ENCODE measurements at places on chromosomes 3 and 15.

DNA sequence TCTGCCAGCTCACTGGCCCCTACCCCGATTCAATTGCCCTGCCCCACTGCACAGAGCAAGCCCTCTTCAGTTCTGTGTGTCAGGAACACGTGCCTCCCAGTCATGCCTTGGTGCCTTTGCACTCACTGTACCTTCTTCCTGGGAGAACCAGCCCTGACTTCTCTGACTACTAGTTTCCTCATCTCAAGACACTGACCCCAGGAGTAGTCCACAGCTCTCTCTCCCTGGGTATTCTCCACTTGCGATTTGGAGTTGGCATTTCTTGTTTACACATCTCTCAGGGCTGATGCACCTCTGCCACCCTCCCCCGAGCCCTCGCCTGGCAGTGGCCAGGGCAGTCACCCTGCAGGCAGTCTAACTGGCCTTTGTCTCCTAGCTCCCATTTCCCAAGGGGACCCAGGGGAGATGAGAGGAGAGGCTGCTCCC lies 5.7 kb downstream of the CISH start:
- H3K4me3 ChIP-seq: peak overlapping the region; percentile 26
- H3K27ac ChIP-seq: peak overlapping the region; percentile 96

- H3K36me3 ChIP-seq: no peaks in the 10 kb centered on the region
- H3K27ac ChIP-seq: no peak overlapping the region
- H3K4me1 ChIP-seq: peaks cover 1% of the 10 kb centered on the region
- H3K4me3 ChIP-seq: no peak overlapping the region
- no peaks in the 10 kb centered on the region for H3K27me3 ChIP-seq
- DNase-seq: no peak
Measured at GRCh38 chr3:33488246-33488645, 48.0 kb upstream of the UBP1 start.

DNA sequence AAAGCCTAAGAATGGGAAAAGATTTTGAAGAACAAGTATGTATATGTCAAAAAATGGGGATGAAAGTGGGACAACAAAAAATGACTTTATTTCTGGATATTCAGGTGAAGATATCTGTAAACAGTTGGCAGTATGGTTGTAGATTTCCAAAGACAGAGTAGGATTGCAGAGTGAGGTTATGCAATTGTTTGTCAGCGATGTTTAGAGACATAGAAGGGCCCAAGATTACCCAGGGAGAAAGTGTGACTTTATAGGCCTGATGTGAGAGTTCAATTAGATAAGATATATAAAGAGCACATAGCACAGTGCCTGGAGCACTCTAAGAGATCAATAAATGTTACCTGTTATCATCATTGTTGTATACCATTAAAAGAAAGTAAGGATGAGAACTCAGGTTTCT lies 319.8 kb downstream of the DOCK3 start:
- no peak for DNase-seq
- no peaks in the 10 kb centered on the region for H3K36me3 ChIP-seq
- H3K4me3 ChIP-seq: no peak overlapping the region
- no peaks in the 10 kb centered on the region for H3K27me3 ChIP-seq
- H3K4me1 ChIP-seq: no peaks in the 10 kb centered on the region

- H3K4me3 ChIP-seq: no peak overlapping the region
- H3K36me3 ChIP-seq: no peaks in the 10 kb centered on the region
- DNase-seq: no peak
- H3K27ac ChIP-seq: no peak overlapping the region
Measured at GRCh38 chr3:159443266-159443665, 545.4 kb upstream of the IL12A start.

GRCh38 chr3:77906102-77906709 lies 866.3 kb downstream of the ROBO2 start:
- DNase-seq: no peak
- H3K27ac ChIP-seq: no peak overlapping the region
- no peaks in the 10 kb centered on the region for H3K4me1 ChIP-seq
- no peaks in the 10 kb centered on the region for H3K27me3 ChIP-seq
- H3K4me3 ChIP-seq: no peak overlapping the region
- H3K36me3 ChIP-seq: no peaks in the 10 kb centered on the region

DNA sequence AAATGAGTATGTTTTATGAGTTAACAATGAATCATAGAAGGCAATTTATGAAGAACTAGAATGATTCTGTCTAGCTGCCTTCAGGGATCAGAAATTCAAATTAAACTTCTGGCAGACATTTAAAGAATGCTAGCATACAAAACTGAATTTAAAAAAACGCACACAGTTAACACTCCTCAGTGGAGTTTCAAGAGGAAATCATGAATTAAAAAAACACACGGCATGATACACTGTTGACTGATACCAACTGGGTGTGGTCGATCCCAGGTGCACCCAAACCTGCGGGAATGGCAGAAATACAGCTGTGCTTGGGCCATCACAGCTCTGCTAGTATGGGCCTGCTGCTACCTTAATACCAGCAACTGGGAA lies 526.0 kb downstream of the FOXP1 start:
- peaks cover 8% of the 10 kb centered on the region for H3K36me3 ChIP-seq
- H3K4me3 ChIP-seq: no peak overlapping the region
- H3K4me1 ChIP-seq: peaks cover 25% of the 10 kb centered on the region
- H3K27me3 ChIP-seq: no peaks in the 10 kb centered on the region

DNA sequence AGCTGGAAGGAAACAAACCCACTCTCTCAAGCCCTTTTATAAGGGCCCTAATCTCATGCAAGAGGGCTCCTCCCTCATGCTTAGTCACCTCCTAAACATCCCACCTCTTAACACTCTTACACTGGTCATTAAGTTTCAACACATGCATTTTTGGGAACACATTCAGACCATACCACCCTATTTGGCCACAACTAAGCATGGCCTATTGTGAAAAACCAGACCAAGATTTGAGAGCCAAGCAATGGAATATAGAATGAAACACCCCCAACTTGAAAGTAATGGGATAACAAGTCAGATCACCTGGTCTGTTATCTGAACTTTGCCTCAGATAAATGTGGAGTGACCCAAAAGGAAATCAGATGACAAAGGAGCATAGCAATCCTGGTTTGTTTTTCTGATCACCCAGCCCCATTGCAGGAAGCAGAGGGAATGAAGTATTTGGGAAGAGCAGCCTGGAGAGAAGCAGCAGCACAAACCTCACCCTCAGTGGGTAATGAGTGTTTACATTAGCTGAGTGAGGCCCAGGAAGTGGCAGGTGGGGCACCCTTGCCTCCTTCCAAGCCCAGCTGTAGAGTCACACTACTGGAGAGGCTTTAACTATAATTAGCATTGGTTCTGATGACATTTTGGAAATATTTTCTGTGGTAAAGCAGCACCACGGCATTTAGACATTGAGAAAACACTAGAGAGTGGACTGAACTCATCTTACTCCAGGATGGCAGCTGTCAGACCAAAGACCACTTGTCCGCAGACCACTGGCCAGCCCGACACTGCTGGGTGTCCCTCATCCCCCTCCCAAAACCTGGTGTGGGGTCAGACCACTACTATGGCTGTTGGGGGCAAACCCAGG lies 48.8 kb upstream of the PRTG start:
- no peaks in the 10 kb centered on the region for H3K36me3 ChIP-seq
- H3K4me3 ChIP-seq: no peak overlapping the region
- DNase-seq: peak; percentile 38
- H3K4me1 ChIP-seq: peaks cover 6% of the 10 kb centered on the region
- H3K27me3 ChIP-seq: no peaks in the 10 kb centered on the region
- no peak overlapping the region for H3K27ac ChIP-seq

DNA sequence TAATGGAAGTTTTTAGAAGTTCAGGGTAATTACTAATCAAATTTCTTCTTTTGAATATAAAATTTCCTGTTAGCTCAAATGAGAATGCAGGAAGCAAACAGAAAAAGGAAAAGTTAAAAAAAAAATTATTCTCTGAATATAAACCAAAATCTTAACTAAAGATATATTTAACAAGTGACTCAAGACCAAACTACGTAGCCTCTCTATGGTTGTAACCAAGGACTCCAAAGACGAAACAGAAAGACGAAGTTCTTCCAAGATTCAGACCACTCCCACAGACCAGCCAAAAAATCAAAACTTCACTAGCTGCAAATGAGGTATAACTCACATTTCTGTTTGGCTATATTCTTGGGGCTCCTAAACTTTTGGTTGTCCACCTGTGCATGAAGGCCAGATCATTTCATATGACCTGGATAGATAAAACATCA lies 846.5 kb upstream of the ALCAM start:
- H3K4me1 ChIP-seq: no peaks in the 10 kb centered on the region
- H3K27ac ChIP-seq: no peak overlapping the region
- no peaks in the 10 kb centered on the region for H3K27me3 ChIP-seq
- no peaks in the 10 kb centered on the region for H3K36me3 ChIP-seq
- DNase-seq: no peak

GRCh38 chr3:183880121-183880520 lies 4.6 kb downstream of the PARL start:
- peaks cover 43% of the 10 kb centered on the region for H3K4me1 ChIP-seq
- no peak for DNase-seq
- H3K4me3 ChIP-seq: no peak overlapping the region
- H3K27ac ChIP-seq: no peak overlapping the region
- no peaks in the 10 kb centered on the region for H3K27me3 ChIP-seq

DNA sequence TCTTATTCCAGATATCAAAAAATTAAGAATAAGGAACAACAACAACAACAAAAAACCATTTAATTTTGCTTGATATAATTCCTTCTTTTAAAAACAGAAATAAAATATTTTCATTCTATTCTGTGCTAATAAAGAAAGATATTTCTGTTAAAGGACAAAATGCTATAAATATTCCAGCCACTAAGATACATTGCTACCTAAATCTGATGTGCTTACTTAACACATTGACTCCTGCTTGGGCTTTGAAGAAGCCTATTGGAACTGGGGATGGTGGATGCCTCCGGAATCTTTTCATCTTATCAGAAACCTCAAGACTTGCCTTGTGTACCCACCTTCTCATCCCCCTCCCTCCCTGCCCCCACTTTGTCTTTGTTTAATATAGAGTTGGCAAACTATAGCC lies 320.2 kb downstream of the MEX3B start:
- no peak overlapping the region for H3K27ac ChIP-seq
- H3K4me1 ChIP-seq: peaks cover 30% of the 10 kb centered on the region
- H3K36me3 ChIP-seq: no peaks in the 10 kb centered on the region
- H3K27me3 ChIP-seq: no peaks in the 10 kb centered on the region
- no peak for DNase-seq

- no peaks in the 10 kb centered on the region for H3K4me1 ChIP-seq
- no peak overlapping the region for H3K27ac ChIP-seq
- H3K36me3 ChIP-seq: no peaks in the 10 kb centered on the region
- H3K27me3 ChIP-seq: no peaks in the 10 kb centered on the region
Measured at GRCh38 chr3:109066864-109067263, 51.1 kb downstream of the MORC1 start.

- no peak for DNase-seq
- no peaks in the 10 kb centered on the region for H3K4me1 ChIP-seq
- no peaks in the 10 kb centered on the region for H3K36me3 ChIP-seq
- no peak overlapping the region for H3K27ac ChIP-seq
- no peaks in the 10 kb centered on the region for H3K27me3 ChIP-seq
Measured at GRCh38 chr3:79983118-79983517, 215.3 kb upstream of the ROBO1 start.
